ENCODE measurements at places on chromosomes 12 and 14.

DNA sequence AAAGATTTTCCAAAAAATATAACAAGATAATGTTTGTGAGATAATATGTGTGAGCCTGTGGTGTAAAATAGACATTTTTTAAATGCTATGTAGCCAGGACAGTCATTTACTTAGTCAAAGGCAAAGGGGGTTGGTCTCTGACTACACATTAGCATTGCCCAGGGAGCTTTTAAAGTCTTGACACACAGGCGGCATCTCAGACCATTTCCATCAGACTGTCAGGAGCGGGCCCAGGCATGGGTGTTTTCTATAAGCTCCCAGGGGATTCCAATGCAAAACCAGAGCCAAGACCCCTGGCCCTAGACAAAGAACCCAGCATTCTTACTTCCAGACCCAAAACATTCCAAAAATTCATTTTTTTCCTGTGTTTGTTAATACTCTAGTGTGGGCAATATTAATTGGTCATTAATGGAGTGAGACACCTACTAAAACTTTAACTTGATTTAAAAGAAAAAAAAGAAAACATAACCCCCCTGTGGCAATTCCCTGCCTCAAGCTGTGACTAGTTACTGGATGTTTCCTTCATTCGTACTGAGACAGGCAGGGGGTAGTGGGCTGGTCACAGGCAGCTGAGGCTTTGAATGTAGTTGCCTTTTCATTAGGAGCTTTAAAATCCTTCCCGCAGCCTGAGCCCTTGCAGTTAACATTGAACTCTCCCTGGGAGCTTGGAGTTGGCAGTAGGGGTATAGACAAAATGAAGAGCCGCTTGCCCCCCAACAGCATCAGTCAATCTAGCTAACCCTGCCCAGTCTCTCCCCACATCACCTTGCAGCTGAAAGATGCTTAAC is 103.7 kb downstream of the CMKLR1 start:
- DNase-seq, result no peak

GRCh38 chr12:3698218-3698974 is 54.5 kb downstream of the CRACR2A start:
- no peak for DNase-seq

DNA sequence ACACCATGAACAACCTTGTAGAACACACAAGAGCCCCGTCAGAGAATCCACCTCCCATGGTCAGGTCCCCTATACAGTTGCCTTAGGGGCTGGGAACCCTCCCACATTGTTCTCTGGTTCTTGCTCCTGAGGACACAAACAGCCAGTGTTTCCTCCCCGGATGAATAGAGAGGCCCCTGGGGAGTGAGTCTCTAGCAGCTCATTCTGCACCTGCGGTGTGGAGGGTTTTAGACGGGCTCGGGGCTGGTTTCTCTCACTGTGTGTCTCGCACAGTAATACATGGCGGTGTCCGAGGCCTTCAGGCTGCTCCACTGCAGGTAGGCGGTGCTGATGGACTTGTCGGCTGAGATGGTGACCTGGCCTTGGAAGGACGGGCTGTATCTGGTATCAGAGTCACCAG is 1052.1 kb downstream of the TMEM121 start:
- DNase-seq, result no peak

- no peak for DNase-seq
These were observed 50.7 kb downstream of the SFSWAP start for GRCh38 chr12:131761638-131762037.

GRCh38 chr12:15672671-15673270 is 116.4 kb downstream of the EPS8 start:
- no peak for DNase-seq

- DNase-seq, result no peak
These were observed 61.0 kb upstream of the FKBP4 start for GRCh38 chr12:2733493-2734355.

DNA sequence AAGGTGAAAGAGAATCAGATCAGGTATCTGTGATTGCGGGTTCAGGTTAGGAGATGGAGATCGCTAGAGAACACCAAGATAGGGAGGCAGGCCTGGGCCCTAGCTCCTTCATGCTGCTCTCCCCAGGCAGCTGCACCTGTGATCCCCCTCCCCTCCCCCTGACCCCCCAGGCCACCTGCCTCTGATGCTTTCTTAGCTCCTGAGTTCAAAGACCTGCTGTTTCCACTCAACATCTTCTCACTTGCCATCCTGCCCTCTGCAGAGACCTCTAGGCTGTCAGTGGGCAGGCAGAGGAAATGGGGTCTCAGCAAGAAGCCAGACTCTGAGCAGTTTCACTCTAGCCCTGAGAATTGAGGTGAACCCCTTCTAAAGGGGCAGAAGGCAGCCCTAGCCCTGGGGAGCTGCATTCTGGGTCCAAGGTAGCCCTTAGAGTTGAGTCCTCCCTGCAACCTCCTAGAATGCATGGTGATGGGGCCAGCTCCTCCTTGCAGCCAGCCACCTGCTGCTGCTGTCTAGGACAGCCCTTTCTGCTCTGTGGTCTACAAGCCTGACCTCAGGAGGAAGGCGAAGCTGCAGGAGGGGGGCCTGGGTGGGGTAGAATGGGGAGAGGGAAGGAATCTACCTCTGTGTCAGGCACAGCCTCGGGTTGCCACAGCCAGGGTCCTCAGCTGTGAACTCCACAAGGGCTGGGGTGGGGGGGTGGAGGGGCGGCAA is 6.4 kb upstream of the SLC48A1 start:
- no peak for DNase-seq

- DNase-seq, result no peak
These were observed 43.4 kb upstream of the AMN start for GRCh38 chr14:102878970-102879460.

DNA sequence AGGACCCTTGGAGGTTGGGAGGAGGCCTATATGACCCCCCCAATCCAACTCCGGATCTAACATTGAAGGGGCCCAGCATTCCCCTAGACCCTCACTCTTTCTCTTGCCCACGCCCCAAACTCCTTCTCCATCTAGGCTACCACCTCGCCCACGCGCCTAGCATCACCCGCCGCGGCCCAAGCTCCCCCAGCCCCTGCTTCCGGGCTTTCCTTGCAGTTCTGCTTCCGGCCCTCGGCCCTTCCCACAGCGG is 445 bp downstream of the CERS5 start:
- peak; percentile 32 for DNase-seq

All from activated T-cell treated with anti-CD3 and anti-CD28 coated beads for 4 hours (primary cell).